Stimulated activated CD4-positive, alpha-beta T cell treated with anti-CD3 and anti-CD28 coated beads, TNF-alpha, amount 100 ng/mL, for 4 hours (primary cell): ENCODE measurements at places on chromosomes 3 and 15.

DNA sequence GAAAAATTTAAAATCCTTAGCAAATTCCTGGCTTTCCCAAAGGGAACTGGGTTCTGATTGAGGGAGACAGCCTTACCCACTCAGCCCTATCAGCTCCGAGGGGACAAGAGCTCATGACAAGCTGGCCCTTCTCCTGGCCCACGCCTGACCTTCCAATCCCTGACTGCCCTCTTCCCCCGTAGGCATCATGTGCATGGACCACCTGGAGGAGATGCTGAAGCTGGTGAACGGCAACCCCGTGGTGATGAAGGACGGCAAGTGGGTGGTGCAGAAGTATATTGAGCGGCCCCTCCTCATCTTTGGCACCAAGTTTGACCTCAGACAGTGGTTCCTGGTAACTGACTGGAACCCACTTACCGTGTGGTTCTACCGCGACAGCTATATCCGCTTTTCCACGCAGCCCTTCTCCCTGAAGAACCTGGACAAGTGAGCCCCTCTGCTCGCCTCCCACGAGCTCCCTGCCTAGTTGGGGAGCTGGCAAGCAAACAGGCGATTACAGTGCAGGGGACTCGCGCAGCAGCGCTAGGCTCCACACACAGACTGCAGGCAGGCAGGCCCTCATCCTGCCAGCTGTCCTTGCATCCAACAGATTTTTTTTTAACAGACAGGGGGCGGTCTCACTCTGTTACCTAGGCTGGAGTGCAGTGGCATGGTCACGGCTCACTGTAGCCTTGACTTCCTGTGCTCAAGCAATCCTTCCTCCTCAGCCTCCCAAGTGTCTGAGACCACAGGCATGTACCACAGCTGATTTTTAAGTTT is 16.8 kb downstream of the RPUSD3 start:
- DNase-seq: no peak

- DNase-seq: no peak
Measured at GRCh38 chr3:187305881-187306280, 14.3 kb upstream of the MASP1 start.

- DNase-seq: no peak
Measured at GRCh38 chr3:183324083-183324482, 71.0 kb downstream of the B3GNT5 start.

DNA sequence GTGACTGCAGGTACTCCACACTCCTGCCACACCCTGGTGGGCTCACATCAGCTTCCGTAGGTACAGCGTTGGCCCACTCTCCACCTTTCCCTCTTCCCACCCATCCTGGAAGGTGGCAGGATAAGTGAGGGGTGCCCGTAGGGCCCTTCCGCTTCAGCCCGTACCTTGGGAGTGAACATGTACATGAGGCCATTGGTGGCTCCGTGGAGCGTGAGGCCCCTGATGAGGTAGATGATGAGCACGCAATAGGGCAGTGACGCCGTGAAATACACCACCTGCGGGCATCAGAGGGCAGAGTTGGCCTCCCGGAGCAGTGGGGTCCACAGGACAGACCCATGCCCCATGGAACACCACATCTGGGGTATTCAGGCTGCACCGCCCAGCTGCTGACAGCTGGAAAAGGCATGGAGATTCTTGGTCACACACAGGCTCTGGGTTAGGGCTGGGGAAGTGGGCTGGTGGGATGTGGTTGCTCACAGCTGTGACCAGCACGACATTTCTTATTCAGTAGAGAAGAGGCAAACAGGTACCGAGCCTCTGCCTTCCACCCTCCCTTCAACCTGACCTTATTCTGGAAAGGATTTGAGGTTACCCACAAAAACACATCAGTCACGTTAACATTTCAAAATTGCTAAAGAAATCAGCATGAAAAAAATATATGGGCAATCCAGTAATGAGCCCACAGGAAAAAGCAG is 23.8 kb downstream of the SLC6A20 start:
- DNase-seq: no peak

- no peak for DNase-seq
Measured at GRCh38 chr3:159860269-159861116, 128.1 kb upstream of the IL12A start.

GRCh38 chr15:24150542-24150941 is 463.4 kb upstream of the NDN start:
- DNase-seq: no peak

- no peak for DNase-seq
Measured at GRCh38 chr15:41286665-41287333, 45.6 kb downstream of the OIP5 start.

DNA sequence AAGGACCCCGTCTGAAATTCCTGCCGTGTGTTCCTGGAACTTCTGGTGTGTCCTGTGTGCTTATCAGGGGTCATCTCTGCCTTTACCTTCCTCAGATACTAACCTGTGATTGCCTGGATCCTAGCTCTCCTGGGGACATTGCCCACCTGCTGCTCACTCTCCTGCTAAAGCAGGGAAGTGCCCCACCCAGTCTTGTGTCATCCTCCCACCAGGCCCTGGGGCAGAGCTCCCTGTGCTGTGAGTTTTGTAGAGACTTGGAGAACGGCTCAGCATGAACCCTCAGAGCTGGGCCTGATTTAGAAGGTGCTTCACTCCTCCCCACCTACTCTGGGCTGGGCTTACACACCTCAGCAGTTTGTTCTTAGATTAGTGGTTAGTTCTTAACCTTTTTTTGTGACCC is 3.8 kb upstream of the TMEM44 start:
- no peak for DNase-seq

DNA sequence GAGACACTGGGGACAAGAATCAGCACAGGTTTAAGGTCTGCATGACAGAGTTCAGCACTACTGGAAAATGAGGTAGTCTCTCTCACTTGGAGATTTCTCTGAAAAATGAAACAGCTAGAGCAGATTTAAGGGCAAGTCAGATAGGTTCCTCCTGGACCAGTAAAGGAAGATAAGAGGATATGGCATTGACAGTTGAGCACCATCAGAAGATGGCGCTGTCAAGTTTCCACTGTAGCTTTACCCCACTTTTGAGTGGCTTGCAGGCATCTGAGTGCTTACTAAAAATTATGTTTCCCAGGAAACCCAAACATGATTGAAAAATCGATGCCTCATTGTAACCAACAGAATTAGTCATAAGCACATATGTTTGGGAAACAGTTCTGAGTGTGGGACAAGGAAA is 407.2 kb upstream of the UBE2E2 start:
- no peak for DNase-seq

DNA sequence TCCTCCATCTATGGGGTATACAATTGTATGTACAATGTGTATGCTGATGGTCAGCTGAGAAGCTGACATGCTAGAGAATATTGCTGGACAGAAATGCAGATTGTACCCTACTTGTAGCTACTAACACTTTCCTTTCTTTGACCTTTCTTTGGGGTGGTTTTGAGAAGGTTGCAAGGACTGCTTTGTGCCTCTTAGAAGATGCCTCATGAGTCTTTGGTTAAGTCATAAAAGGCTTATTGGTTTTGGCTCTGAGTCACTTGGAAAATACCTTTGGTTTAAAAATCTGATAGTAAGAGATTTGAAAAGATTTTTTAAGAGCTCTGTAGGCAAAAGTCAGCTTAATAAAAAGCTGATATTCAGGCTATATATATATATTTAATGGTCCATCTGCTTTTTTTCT is 71.5 kb downstream of the ZMAT3 start:
- no peak for DNase-seq

GRCh38 chr3:43693594-43693993 is 2.9 kb downstream of the ABHD5 start:
- DNase-seq: no peak

GRCh38 chr3:72123908-72124441 is 339.0 kb upstream of the PROK2 start:
- DNase-seq: no peak

GRCh38 chr3:39286771-39287170 is 6.9 kb upstream of the CX3CR1 start:
- DNase-seq: no peak

DNA sequence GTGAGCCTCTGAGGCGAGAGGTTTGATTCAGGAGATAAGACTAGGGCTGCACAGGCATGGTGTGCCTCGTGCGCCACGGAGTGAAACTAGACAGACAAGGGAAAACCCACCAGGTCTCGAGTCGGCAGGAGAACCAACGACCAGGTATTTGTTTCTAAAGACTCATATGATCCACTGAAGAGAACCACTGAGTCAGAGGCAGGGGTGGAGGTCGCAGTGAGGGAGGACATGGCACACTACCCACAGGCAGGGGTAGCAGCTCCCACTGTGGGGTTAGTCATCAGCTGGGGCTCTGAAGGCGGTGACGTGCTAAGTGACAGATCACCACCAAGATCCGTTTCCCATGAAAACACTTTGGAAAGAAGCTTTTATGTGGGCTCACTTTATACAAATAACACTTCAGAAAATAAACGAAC is 45.7 kb downstream of the CHSY1 start:
- DNase-seq: peak; percentile 78

DNA sequence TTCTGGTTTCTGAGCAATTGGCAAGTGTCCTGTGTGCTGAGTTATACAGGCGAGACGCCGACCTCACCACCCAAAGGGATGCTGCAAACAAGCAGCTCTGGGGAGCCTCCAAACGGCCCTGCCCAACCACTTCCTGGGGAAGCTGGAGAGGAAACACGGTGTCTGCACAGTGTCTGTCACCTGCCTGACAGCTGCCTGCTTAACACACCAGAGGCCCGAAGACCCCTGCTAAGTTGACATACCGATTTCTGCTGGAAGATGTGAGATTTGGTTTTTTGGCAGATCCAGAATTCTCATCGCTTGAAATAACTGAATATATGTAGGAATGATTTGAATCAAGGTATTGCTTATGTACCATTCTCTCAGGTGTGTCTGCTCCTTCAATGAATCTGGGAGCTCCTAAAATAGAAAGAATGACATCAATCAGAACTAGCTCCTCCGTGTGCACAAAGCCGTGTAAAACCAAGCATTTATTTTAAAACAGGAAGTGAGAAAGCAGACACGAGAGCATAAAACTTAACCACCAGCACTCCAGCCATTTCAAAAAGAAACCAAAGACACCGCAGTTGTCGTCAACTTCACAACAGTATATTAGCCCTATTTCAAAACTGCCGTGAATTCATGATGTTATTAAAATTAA is 27.2 kb downstream of the LRRC2 start:
- peak; percentile 37 for DNase-seq

- no peak for DNase-seq
Measured at GRCh38 chr3:17154941-17155340, 270.2 kb downstream of the PLCL2 start.

DNA sequence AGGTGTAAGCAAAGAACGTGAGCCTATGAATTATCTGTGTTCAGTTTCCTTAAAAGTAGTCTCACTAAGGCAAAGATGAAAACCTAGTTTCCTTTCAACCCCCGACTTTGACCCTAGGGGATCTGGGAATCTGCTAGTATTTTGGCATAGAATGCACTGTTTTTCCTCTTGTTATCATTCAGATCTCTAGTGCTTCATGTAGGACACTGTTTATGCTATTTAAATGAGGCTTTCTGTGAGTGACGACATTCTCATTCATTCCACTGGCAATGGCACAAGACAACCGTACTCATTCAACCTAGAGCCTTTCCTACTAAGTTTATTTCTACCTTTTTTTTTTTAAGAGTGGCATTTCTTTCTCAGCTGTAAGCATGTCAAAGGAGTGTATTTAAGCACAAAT is 67.0 kb downstream of the CHAC1 start:
- no peak for DNase-seq

- no peak for DNase-seq
Measured at GRCh38 chr3:83807511-83807910, 1151.3 kb upstream of the CADM2 start.

DNA sequence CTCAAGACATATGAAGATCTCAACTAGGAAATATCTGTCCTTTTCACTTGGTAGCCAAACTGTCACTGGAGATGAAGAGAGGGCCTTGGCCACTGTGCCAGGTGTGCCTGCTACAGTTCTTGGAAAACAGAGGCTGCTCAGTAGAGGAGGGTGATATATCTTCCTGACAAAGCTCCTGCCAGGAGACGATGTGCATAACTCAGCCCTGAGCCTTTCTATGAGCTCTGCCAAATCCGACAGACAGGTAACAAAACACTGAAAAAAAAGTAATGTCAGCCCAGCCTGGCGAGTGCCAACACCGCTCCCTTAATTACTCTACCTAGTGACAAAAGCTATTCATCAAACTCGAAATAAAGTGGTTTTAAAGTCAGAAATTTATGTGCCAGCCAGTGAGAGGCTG is 123.2 kb downstream of the MFSD1 start:
- DNase-seq: no peak

DNA sequence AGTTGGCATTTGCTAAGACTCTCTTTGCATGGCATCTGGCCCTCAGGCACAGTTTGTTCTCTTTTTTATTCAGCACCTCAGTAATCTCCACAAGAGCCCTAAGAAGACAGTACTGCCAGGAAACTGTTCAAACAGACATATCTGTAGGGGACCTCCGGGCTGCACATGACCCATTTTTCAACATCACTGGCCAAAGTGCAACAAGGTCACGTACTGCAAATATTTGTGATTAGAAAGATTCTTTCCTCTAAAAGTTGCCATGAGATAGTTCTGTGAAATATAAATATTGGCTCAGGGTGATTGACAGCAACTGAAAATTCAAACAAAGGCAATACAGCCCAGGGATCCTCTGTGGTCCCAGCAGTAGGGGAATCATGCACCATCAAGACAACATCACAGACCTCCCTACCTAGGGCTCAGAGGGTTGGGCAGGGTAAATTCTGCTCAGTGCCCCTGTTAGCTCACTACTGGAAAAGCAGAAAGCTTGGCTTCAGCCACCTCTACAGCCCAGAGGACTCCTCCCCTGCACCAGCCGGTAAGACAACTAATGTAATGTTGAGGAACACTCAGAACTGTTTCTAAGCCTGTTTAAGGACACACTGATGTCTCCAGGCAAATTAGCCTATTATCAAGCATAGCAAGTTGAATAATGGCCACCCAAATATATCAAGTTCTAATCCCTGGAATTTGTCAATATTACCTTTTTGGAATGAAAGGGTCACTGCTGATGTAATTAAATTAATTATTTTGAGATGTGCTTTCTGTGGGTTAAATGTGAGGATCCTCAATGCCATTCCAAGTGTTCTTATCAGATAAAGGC is 117.4 kb upstream of the LPP start:
- DNase-seq: no peak

GRCh38 chr3:8503871-8504610 is 2.4 kb downstream of the LMCD1 start:
- no peak for DNase-seq

DNA sequence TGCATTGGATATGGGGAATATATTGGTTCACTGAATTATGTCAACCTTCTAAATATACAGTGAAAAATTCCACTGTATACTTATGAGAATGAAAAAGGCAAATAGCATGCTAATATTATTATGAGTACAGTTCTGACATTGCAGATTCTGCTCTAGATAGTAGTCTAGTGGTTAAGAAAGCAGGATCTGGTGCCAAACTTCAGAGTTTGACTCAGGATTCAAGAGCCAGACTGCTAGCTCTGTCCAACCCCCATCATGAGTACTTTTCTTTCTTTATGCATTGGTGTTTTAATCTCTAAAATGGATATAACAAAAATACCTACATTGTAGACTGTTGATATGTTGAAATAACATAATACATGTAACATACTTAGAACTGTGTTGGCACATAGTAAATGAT is 57.3 kb upstream of the PLSCR4 start:
- DNase-seq: no peak

- DNase-seq: no peak
Measured at GRCh38 chr3:69504232-69504631, 118.3 kb upstream of the FRMD4B start.

- no peak for DNase-seq
Measured at GRCh38 chr3:139052802-139053600, 8.3 kb upstream of the PRR23C start.
